ENCODE measurements at places on chromosomes 4 and X.

GRCh38 chr4:5118994-5119835, 67.9 kb downstream of the STK32B start:
- no peak for DNase-seq

DNA sequence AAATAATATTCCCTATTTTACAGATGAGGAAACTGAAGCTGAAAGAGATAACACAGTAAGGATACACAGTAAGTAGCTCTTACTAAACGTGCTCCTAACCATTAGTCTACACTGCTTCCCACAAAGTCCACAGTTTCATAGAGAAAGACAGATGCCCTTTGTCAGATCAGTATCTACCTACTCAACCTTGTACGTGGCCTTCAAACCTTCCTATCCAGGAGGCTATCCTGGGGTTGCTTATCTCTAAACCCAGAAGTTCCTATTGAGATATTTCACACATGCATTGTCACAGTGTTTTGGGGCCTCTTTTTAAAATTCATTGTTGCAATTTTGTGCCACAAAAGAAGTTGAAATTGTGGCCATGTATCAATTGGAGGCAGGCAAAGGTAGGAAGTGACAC, 208.0 kb downstream of the ENOX2 start:
- no peak for DNase-seq

DNA sequence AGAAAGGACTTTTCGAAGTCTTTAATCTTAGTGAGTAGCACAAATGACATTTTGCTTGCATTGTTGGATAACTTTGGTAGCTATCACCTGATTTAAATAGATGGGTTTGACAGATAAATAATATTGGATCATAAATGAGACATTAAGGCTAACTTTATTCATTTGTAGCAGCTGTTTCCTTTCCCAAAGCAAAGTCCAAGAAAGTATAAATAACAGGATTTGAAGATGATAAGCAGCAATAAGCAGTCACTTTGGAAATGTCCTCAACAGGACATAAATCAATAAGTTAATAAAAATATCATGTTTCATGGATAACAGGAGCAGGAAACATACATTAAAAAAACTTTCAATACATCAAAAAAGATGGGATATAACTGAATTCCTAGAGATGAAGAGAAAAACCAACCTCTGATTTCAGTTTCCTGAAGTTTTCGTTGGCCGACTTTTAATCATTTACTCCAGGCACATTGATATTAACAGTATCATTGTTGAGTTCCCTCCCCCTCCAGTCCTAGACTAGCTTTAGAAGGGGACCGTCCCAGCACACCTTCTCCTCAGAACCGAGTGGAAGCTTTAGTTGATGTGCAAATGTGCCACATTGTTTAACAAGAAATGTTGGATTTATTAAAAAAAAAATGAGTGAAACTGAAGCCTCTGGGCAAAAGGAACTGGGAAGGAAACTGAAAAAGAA, 169.9 kb upstream of the AGA start:
- no peak for DNase-seq

DNA sequence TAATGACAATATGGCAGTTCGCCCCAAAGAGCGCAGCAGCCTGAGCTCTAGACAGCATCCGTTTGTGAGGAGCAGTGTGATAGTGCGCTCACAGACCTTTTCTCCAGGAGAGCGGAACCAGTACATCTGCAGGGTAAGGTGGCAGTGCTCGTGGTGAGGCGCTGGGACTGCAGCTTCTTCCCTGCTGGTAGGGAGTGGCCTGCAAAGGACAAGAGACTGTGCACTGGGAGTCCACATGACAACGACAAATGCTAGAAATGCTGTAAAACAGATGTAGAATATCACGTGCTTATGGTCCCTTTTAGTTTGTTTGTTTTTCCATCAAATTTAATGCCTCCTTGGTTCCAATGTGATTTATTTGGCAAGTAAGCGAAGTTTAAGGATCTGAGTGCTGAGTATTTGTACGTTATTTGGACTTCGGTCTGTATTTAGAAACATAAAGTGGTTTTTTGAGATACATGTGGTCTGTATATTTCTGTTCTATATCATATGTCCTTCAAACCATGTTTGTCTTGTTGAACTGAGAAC, 35.8 kb downstream of the CLDN22 start:
- no peak for DNase-seq

DNA sequence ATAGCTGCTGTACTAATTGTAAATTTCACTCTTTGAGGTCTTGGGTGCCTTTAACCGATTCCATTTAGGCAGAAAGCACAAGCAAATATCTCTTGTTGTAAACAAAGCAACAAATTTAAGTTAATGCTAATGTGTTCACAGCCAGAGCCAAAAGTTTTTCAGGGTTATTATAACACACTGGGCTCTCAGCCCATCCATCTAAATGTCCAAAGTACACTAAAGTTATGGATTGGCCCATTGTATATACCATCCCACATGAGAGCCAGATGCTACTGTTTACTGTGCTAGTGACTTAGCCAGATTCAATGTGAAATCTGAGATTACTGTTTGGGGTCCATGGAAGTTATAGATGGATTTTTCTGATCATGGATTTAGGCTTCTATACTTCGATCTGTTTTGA, 186.7 kb downstream of the LARP7 start:
- no peak for DNase-seq

GRCh38 chr4:111924696-111925095, 220.6 kb upstream of the FAM241A start:
- DNase-seq, result no peak

DNA sequence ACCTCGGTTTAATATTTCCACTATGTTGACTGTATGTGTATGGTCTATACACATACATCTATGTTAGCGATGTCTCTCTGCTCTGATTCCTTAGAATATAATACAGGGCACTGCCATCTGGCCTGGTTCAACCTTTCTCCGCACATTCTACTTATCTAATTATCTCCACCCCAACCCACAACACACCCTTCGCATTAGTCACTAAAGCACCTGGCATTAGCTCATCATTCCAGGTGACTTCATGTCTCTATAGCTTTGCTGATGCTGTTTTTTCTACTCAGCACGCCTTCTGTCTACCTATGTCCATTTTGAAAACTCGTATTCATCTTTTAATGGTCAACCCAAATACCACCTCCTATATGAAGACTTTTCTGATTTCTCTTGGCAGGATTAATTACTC, 425.2 kb upstream of the RASGEF1B start:
- DNase-seq, result no peak

DNA sequence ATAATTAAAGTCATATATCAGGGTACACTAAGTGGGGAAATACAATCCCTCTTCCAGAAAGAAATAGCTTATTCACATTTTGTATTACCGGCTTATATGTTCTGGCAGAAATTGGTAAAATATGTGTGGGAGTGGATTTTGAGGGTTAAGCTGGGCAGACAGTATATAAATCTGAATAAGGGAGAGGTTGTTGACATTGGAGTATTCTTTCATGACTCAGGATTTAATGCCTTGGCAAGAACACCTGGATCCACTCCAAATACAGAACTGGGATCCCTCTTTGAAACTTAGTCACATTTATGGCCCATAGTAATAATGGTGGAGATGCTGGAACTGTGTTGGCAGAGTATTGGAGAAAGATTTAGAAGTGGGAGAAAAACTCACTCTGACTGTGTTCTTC, 54.3 kb upstream of the TET2 start:
- DNase-seq, result no peak

DNA sequence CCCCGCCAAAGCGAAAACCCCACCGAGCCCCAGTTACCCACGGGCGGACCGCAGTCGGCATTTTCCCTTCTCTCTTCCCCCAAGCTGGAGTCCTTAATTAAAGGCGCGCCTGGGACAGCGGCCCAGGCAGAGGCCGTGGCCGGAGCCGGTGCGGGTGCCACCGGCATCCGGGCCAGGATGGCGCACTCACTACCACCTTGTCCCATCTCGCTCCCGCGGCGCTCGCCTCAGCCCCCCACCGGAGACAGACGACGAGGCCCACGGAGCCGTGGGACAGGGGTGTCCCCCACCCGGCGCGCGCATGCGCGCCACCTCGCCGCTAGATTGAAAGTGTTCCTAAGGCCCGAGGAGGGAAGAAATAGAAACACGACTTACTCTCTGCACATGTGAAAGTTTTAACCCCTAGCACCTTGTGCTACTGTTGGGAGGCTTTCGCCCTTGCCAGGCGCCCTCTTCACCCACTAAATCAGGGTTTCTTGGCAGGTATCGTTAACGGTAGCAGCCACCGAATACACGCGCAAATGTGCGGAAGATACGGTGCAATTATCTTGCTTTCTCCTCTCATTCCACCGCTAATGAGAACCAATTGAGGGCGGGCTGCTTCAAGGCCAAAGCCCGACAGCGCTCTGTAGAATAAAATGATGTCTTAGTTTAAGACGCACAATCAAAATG, 64.3 kb upstream of the CCDC160 start:
- no peak for DNase-seq

DNA sequence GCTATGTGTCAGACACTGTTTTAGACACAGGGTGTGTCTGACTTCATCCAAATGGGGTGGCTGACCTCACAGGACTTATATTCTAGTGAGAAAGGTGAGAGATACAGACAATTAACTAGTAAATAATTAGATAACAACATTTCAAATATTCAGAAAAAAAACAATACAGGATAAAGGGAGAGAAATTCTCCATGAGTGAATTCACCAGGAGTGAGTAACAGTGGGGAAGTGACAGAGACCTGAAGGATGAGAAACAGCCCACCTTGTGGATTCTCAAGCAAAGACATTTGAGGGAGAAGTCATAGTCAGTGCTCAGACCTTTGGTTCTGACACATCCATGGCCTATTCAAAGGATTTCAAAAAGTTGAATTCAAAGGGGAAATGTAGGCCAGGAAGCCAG, 627.9 kb downstream of the IQCM start:
- DNase-seq, result no peak

DNA sequence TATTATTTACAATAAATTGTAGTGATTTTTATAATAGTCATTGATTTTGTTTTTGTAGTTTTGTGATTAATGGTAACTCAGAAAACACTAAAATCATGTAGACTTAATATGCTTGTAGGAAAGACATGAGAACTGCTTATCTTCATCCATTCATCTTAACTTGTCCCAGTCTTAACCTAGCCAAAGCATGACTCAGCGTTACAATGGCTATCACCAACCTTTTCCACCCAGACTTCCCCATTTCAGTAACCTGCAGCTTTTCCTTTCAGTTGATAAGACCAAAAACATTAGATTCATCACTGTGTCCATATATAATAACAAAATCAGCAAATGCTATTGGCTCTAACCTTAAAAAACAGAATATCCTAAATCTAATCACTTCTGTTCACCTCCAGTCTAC, 106.2 kb upstream of the KLF8 start:
- DNase-seq, result no peak

DNA sequence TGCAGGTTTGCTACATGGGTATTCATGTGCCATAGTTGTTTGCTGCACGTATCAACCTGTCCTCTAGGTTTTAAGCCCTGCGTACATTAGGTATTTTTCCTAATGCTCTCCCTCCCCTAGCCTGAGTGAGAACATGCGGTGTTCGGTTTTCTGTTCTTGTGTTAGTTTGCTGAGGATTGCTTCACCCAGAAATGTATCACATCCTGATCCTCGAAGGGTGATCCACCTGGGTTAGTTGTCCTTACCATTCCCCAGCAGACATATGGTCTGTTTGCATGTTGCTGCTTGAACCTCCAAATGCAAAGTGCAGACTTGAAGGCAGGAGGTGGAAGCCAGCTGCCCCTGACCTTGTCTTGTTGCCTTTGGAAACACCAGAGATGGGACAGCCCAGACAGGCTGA, 161.5 kb upstream of the WDR1 start:
- DNase-seq, result no peak

- DNase-seq, result no peak
These were observed 139.4 kb upstream of the CPEB2 start for GRCh38 chr4:14862891-14863290.

DNA sequence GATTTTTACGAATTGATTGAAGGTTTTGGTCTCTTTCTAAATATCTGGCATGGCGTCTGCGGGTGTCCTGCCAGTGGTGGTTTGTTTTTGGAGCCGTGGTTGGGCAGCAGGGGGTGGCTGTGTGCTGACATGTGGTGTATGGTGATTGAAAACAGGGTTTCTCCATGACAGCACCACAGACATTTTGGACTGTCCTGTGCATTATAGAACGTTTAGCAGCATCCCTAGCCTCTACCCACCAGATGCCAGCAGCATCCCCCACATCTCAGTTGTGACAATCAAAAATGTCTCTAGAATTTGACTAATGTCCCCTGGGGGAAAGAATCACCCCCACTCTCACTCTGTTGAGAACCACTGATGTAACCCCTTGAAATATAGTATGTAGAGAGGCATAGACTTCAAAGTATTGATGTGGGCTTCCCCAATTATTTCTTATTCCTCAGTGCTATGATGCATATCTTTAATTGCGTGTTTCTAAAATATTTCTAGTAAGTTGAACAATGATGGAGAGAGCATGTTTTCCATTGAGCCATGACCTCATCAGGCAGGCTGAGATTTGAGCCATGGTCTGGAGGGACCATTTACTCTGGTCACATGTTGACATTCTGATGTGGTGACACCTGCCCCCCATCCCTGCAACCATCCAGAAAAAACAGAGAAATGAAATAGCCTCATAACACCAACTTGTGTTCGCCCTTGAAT, 77.4 kb upstream of the MID1 start:
- no peak for DNase-seq

- no peak for DNase-seq
These were observed 67.2 kb upstream of the PPP3CA start for GRCh38 chr4:101414496-101414895.

- DNase-seq, result no peak
These were observed 58.0 kb upstream of the H2AZ1 start for GRCh38 chr4:100008048-100008447.

- no peak for DNase-seq
These were observed 349.2 kb downstream of the IQCM start for GRCh38 chr4:149466446-149466845.

DNA sequence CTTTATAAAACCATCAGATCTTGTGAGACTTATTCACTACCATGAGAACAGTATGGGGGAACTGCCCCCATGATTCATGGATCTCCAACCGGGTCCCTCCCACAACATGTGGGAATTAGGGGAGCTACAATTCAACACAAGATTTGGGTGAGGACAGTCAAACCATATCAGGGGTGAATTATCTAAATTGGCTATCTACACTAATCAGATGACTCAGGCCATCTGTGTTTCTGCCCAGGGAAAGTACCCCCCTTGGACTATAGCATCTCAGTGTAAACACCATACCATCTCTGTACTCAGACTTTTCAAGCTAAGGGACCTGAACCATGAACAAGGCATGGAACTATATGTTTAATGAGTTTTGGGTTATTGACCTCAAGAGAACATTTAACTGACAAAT, 76.8 kb downstream of the LNX1 start:
- DNase-seq, result no peak

DNA sequence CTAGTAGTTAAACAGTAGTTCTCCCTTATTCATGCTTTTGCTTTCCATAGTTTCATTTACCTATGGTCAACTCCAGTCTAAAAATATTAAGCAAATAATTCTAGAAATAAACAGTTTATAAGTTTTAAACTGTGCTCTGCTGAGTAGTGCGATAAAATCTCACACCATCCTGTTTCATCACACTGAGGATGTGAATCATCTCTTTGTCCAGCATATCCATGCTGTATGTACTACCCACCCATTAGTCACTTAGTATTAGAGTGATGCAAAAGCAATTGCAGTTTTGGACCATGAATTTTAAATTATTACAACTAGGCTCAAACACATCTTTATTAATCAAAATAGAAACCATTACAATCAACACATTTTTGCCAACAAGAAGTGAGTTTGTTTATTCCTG, 187.4 kb downstream of the TEX13C start:
- no peak for DNase-seq

Data from Panc1 (cell line).